Lung (tissue), 17 donors: ENCODE measurements at places on chromosomes 4 and X. TPM values are rescaled to one million over a fixed set of nuclear protein-coding genes. Genes with fewer than 3 reads are reported as not detected.

DNA sequence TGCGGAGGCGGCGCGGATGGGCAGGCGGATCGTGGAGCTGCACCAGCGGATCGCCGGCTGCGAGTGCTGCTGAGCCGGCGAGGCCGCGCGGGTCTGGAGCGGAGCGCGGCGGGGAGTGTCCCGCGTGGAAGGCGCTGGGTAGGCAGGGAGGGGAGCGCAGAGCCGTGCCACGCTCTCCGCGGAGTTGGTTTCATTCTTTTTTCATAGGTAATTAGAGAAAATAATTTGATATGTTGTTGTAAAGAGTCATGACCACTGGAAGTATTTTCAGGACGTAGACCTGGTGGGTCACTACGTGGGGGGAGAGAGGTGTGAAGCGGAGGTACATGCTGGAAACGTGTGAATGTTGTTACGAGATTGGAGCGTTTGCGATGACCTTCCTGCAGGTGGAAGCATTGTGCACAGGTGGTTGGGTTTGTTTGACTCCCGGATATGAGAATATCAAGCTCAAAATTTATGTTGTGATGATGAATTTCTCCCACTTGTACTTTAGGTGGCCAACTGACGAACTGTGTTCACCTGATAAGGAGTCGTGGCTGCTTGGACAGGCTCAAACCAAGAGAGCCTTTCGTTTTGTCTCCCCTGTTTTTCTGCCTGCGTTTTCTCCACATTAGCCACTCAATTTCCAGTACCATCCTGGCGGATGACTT is 19.1 kb upstream of the S100P start:
- peaks cover 11% of the 10 kb centered on the region for H3K4me1 ChIP-seq
- DNase-seq, result peak; percentile 40
- no peaks in the 10 kb centered on the region for H3K27me3 ChIP-seq
- no peaks in the 10 kb centered on the region for H3K36me3 ChIP-seq
- H3K4me3 ChIP-seq, result peak overlapping the region; percentile 80

DNA sequence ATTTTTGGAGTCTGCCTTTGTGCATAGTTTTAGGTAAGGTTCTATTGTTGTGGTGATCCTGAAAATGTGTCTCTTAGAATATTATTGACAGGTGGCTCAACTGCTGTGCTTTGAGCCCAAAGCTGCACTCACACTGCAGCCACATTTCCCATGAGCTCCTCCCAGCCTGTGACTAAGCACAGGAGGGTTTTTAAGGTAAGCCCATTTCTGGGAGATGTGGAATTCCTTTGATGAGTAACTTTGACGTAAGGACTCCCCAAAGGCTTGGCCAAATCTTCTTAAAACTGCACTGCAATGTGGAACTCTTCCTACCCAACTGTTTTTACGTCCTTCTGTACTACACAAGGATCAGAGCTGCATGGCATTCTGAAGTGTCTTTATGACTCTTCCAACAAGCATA is 20.0 kb upstream of the TMPRSS11A start:
- H3K4me1 ChIP-seq, result no peaks in the 10 kb centered on the region
- H3K27me3 ChIP-seq, result no peaks in the 10 kb centered on the region
- H3K4me3 ChIP-seq, result no peak overlapping the region
- DNase-seq, result no peak

DNA sequence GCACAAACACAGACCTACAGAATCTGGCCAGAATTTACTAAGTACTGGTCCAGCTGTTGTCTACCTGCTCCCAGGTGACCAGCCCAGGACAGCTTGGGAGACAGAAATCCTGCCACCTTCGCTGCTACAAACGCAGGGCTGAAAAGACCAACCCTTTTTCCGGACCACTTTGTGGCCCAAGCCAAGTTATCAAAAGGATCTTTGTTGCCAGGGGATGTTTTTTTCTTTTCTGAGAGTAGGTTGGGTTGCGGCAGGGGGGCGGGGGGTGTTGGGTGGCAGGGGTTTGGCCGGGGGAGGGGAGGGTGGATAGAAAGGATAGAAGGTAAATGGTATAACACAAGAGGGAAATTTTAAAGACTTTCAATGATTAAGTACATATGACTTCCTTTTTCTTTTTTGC is 63.4 kb downstream of the STOX2 start:
- H3K36me3 ChIP-seq, result no peaks in the 10 kb centered on the region
- no peak overlapping the region for H3K27ac ChIP-seq
- H3K27me3 ChIP-seq, result no peaks in the 10 kb centered on the region
- DNase-seq, result no peak
- H3K4me1 ChIP-seq, result no peaks in the 10 kb centered on the region

- DNase-seq, result no peak
- H3K4me3 ChIP-seq, result no peak overlapping the region
- H3K27ac ChIP-seq, result no peak overlapping the region
- peaks cover 29% of the 10 kb centered on the region for H3K4me1 ChIP-seq
- no peaks in the 10 kb centered on the region for H3K36me3 ChIP-seq
Observed at GRCh38 chr4:24777536-24778463, 17.6 kb upstream of the SOD3 start.

GRCh38 chrX:130262231-130262630 is 6.5 kb downstream of the ZNF280C start:
- peaks cover under 1% of the 10 kb centered on the region for H3K27me3 ChIP-seq
- no peak overlapping the region for H3K27ac ChIP-seq
- no peaks in the 10 kb centered on the region for H3K36me3 ChIP-seq
- H3K4me3 ChIP-seq, result no peak overlapping the region

GRCh38 chr4:159160242-159160641 is 57.4 kb downstream of the RAPGEF2 start:
- no peaks in the 10 kb centered on the region for H3K27me3 ChIP-seq
- H3K4me3 ChIP-seq, result no peak overlapping the region
- no peaks in the 10 kb centered on the region for H3K36me3 ChIP-seq
- no peak overlapping the region for H3K27ac ChIP-seq
- peaks cover 15% of the 10 kb centered on the region for H3K4me1 ChIP-seq
- DNase-seq, result no peak

GRCh38 chrX:13983734-13984133 is 46.0 kb downstream of the GEMIN8 start:
- no peak overlapping the region for H3K4me3 ChIP-seq
- no peak for DNase-seq
- H3K27me3 ChIP-seq, result peaks cover 9% of the 10 kb centered on the region
- no peaks in the 10 kb centered on the region for H3K4me1 ChIP-seq

- no peaks in the 10 kb centered on the region for H3K36me3 ChIP-seq
- no peaks in the 10 kb centered on the region for H3K27me3 ChIP-seq
- H3K4me3 ChIP-seq, result no peak overlapping the region
Observed at GRCh38 chrX:119753639-119754257, 4.6 kb upstream of the SOWAHD start.

DNA sequence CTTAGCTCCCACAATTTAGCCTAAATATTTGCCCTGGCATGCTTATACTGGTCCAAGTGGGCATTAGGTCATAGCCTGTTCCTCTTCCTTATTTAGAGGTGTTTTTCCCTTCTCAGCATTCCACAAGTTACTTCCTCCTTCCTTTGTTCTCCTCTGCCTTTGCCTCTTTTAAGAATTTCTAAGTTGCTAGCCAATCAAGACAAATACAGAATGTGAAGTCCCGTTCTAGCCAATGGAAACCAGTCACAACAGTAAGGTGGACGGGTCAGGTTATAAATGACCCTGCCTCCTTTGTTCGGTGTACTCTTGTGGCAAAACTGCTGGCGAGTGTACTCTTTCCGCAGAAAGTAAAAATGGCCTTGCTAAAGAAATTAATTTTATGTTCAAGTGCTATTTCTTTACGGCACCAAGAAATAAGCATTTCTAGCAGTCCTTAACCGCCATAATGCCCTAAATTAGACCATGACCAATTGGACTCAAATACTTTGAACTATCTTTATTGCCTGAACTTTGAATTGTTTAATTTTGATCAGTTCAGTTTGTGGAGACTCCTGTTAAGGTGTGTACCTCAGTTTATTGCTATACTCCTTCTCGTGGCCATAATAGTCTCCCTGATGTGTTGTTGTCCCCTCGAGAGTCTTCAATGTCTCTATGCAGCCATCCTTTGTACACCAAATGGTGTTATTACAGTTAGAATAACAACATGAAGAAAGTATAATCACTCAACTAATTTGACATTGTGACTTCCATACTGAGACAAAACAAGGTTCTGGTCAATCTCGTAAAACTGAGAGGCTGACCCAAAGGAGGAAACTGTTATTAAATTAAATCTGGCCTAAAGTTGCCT is 1.6 kb upstream of the HADH start:
- H3K4me3 ChIP-seq, result no peak overlapping the region
- peaks cover 11% of the 10 kb centered on the region for H3K4me1 ChIP-seq
- H3K27ac ChIP-seq, result no peak overlapping the region
- H3K36me3 ChIP-seq, result no peaks in the 10 kb centered on the region
- DNase-seq, result no peak

The RAB40A gene
- 1.1 TPM for total RNA-seq

The IDH3G gene
- 30.4 TPM for total RNA-seq
